Memory B cell (primary cell): ENCODE measurements at places on chromosomes 5 and 9.

GRCh38 chr5:122845229-122846050 lies at the start of gene SNX24:
TSS of gene SNX24 (plus strand) at chr5:122845613. CDS start at chr5:122845634, 21 bp downstream.
- no peaks in the 10 kb centered on the region for H3K27me3 ChIP-seq
- H3K36me3 ChIP-seq: no peaks in the 10 kb centered on the region
- H3K4me1 ChIP-seq: peaks cover 28% of the 10 kb centered on the region
- peak; percentile 62 for DNase-seq
- H3K4me3 ChIP-seq: peak within 1 kb of the TSS; percentile 86

DNA sequence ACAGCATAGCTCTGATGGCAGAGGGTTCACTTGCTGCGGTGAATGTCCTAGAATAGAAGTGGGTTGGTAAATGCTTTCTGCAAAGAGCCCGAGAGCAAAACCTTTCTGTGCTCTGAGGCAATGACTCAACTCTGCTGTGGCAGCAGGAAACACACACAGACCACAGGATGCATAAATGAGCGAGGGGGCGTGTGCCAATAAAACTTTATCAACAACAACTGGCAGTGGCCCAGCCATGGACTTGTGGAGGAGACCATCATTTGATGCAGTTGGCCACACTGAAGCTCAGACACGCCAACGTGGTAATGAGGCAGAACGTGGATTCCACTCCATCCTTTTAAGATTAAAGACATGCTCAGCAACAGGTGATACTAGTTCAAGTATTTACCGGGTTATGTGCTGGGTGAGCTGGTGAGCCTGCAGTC lies 6.8 kb downstream of the MRPL36 start:
- no peaks in the 10 kb centered on the region for H3K36me3 ChIP-seq
- peaks cover 24% of the 10 kb centered on the region for H3K4me1 ChIP-seq
- DNase-seq: peak; percentile 22
- H3K4me3 ChIP-seq: peak overlapping the region; percentile 78
- H3K27ac ChIP-seq: peak overlapping the region; percentile 84

GRCh38 chr5:125584140-125584520 lies 837.7 kb upstream of the ZNF608 start:
- no peak overlapping the region for H3K4me3 ChIP-seq
- H3K27me3 ChIP-seq: no peaks in the 10 kb centered on the region
- H3K27ac ChIP-seq: no peak overlapping the region
- no peaks in the 10 kb centered on the region for H3K36me3 ChIP-seq
- no peak for DNase-seq
- H3K4me1 ChIP-seq: no peaks in the 10 kb centered on the region

- peak overlapping the region; percentile 27 for H3K4me3 ChIP-seq
- H3K27ac ChIP-seq: peak overlapping the region; percentile 8
- no peaks in the 10 kb centered on the region for H3K36me3 ChIP-seq
- peaks cover 11% of the 10 kb centered on the region for H3K4me1 ChIP-seq
- no peak for DNase-seq
- no peaks in the 10 kb centered on the region for H3K27me3 ChIP-seq
These were observed 12.0 kb downstream of the PKD2L2 start for GRCh38 chr5:137901011-137901817.

- H3K27me3 ChIP-seq: peaks cover 7% of the 10 kb centered on the region
- no peak for DNase-seq
- H3K4me3 ChIP-seq: no peak overlapping the region
These were observed 401.3 kb downstream of the ENC1 start for GRCh38 chr5:74239261-74239660.

DNA sequence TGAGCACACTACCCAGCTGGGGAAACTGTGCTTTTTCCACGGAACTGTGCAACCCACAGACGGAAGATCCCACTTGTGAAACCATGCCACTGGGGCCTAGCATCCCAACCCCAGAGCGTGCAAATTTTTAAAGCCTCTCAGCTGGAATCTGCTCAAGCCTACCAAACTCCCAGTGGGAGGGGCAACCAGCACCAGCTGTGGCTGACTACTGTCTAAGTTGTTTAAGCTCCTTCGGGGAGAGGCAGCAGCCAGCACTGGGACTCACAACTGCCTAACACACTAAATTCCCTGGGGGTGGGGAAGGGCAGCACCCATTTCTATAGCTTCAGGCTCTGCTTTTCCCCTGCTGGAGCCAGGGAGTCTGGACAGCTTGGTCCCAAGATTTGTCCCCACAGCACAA lies 287.6 kb upstream of the MSX2 start:
- no peaks in the 10 kb centered on the region for H3K4me1 ChIP-seq
- H3K27me3 ChIP-seq: no peaks in the 10 kb centered on the region
- DNase-seq: no peak
- H3K27ac ChIP-seq: no peak overlapping the region
- no peaks in the 10 kb centered on the region for H3K36me3 ChIP-seq
- no peak overlapping the region for H3K4me3 ChIP-seq

GRCh38 chr9:115533511-115533910 lies 415.6 kb upstream of the TNC start:
- H3K27me3 ChIP-seq: peaks cover 11% of the 10 kb centered on the region
- no peak overlapping the region for H3K4me3 ChIP-seq
- DNase-seq: no peak
- H3K27ac ChIP-seq: no peak overlapping the region
- H3K36me3 ChIP-seq: no peaks in the 10 kb centered on the region
- H3K4me1 ChIP-seq: no peaks in the 10 kb centered on the region

DNA sequence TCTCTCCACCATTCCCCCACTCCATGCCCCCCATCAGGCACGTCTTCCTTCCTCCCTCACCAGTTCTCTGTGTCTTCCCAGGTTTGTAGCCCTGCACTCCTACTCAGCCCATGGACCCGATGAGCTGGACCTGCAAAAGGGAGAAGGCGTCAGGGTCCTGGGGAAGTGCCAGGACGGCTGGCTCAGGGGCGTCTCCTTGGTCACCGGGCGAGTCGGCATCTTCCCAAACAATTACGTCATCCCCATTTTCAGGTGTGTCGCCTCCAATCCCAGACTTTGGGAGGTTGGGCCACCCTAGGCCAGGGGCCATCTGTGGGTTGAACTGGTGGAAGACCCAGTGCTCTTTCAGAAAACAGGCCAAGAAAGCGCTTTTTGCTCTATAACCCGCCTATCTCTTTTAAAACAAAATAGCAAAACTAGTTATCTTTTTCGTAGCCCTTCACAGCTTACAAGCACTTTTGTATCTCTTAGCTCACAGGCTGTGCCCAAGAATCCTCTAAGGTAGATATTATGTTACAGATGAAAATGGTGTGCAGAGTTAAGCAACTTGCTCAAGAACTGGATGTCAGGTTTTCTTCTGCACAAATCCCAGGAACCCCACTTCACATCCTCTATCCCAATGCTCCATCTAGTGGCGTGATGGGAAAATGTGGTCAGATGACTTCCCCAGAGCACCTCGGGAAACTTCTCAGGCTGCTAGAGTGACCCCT lies 56.2 kb downstream of the PLAC8L1 start:
- H3K36me3 ChIP-seq: no peaks in the 10 kb centered on the region
- no peak overlapping the region for H3K4me3 ChIP-seq
- H3K4me1 ChIP-seq: no peaks in the 10 kb centered on the region
- H3K27me3 ChIP-seq: peaks cover 15% of the 10 kb centered on the region

DNA sequence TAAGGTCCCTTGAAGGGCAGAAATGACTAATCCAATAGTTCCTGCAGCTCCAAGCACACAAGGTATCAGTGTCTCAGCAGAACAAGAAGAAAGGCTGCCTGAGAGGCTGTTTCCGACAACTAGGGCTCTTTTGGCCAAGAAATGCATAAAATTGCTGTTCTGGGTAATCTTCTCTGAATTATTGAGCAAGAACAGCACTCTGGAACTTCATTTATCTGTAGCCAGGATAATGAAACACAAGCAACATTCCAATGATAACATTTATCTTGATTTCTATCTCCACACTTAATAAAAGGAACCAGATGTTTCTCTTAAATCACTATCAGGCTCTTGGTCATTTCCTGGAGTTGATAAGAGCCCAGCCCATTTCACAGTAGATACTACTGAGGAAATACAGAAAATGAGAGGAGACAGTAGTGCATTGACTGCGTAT lies 17.0 kb upstream of the AUH start:
- H3K27me3 ChIP-seq: peaks cover 2% of the 10 kb centered on the region
- no peak overlapping the region for H3K27ac ChIP-seq
- H3K4me1 ChIP-seq: no peaks in the 10 kb centered on the region
- DNase-seq: no peak
- H3K4me3 ChIP-seq: no peak overlapping the region
- peaks cover 2% of the 10 kb centered on the region for H3K36me3 ChIP-seq

DNA sequence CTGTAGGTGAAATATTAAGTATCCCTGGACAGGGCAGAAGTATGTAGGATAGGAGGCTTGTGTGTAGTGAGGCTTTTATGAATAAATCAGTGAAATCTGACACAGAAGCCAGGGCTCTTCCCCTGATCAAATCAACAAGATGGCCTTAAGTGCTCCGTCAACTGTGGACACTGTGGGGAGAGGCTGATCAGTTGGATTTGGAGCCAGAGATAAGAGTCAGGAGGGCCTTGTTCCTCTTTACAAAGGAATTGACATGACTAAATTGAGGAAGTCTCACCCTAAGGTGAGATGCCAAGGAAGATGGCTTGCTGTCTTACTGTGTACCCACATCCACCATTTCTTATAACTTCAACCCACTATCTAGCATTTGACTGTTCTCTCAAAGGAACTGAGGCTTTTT lies 91.6 kb upstream of the PRRC1 start:
- H3K4me1 ChIP-seq: peaks cover 5% of the 10 kb centered on the region
- no peaks in the 10 kb centered on the region for H3K36me3 ChIP-seq
- no peak overlapping the region for H3K27ac ChIP-seq
- no peak for DNase-seq

- no peak overlapping the region for H3K4me3 ChIP-seq
- peaks cover 7% of the 10 kb centered on the region for H3K36me3 ChIP-seq
- no peaks in the 10 kb centered on the region for H3K27me3 ChIP-seq
- H3K4me1 ChIP-seq: peaks cover 70% of the 10 kb centered on the region
- no peak for DNase-seq
These were observed 10.0 kb downstream of the SMARCA2 start for GRCh38 chr9:2024888-2025782.

GRCh38 chr5:36360307-36360706 lies 58.6 kb upstream of the RANBP3L start:
- no peak overlapping the region for H3K4me3 ChIP-seq
- DNase-seq: no peak
- peaks cover 2% of the 10 kb centered on the region for H3K27me3 ChIP-seq
- no peaks in the 10 kb centered on the region for H3K36me3 ChIP-seq

DNA sequence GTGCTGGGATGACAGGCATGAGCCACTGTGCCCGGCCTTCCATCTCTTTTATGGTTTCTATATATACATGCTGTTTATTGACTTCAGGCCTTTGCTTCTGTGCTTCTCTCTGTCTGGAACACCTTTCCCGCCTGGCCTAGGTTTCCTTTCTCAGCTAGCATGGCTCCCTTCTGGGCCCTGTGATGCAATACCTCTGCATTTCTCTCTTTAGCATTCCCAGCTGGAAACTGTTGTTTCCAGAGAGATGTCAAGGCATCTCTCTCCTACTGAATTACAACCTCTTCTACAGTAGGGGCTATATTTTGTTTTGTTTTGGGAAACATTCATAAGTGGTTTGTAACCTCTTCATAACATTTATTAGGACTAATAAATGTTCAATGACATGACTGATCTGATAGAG lies 57.1 kb downstream of the RPS23 start:
- peaks cover 2% of the 10 kb centered on the region for H3K4me1 ChIP-seq
- no peak overlapping the region for H3K4me3 ChIP-seq
- H3K27me3 ChIP-seq: no peaks in the 10 kb centered on the region

GRCh38 chr9:109868207-109868606 lies 88.2 kb downstream of the PALM2AKAP2 start:
- peaks cover 5% of the 10 kb centered on the region for H3K27me3 ChIP-seq
- H3K36me3 ChIP-seq: no peaks in the 10 kb centered on the region
- peaks cover 2% of the 10 kb centered on the region for H3K4me1 ChIP-seq
- H3K4me3 ChIP-seq: no peak overlapping the region

DNA sequence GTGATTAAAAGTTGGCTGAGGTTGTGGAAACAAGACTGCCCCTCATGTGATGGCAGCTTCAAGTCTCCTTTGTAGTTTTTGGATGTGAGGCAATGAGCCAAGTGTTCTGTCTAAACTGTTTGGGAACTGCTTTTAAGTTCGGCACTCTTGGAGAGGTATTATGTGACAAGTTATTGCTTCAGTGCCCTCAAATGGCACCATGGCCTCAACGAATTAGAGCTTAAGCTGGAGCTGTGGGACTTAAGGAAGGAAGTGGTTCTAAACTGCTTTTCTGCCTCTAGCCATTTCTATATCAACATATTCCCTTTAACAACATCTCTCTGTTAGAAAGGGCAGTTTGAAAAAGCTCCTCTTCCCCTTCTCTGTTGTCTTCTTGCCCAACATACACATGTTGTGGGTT lies 227.7 kb downstream of the RFK start:
- H3K36me3 ChIP-seq: no peaks in the 10 kb centered on the region
- H3K4me1 ChIP-seq: no peaks in the 10 kb centered on the region
- DNase-seq: no peak
- H3K27ac ChIP-seq: no peak overlapping the region
- no peak overlapping the region for H3K4me3 ChIP-seq

GRCh38 chr5:151520294-151520693 lies 70.8 kb downstream of the FAT2 start:
- no peak for DNase-seq
- no peaks in the 10 kb centered on the region for H3K36me3 ChIP-seq
- no peak overlapping the region for H3K27ac ChIP-seq
- no peaks in the 10 kb centered on the region for H3K4me1 ChIP-seq

DNA sequence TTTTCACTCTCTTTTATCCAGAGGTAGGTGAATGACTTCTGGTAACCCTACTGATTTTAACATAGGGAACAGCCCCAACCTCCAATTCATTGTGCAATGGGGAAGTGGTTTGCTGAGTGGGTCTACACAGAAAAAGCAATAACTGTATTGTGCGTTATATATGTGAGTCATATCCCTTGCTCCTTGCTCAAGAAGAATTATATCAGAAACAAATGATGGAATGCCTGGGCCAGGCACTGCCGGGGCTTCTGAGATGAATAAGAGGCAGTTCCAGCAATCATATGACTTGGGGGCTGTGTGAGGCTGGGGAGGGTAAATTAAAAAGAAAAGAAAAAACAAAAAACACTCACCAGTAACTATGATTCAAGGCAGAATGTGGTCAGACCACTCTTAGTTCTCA lies 79.2 kb upstream of the ABCA1 start:
- peaks cover 3% of the 10 kb centered on the region for H3K27me3 ChIP-seq
- no peaks in the 10 kb centered on the region for H3K36me3 ChIP-seq
- no peak for DNase-seq
- H3K4me3 ChIP-seq: no peak overlapping the region
- H3K27ac ChIP-seq: no peak overlapping the region

GRCh38 chr9:117377046-117377445 lies 37.8 kb downstream of the ASTN2 start:
- H3K36me3 ChIP-seq: no peaks in the 10 kb centered on the region
- no peaks in the 10 kb centered on the region for H3K4me1 ChIP-seq
- H3K4me3 ChIP-seq: no peak overlapping the region
- no peak overlapping the region for H3K27ac ChIP-seq

GRCh38 chr5:78929833-78930232 lies 55.3 kb downstream of the ARSB start:
- no peak overlapping the region for H3K27ac ChIP-seq
- no peak overlapping the region for H3K4me3 ChIP-seq
- peaks cover 8% of the 10 kb centered on the region for H3K36me3 ChIP-seq
- no peak for DNase-seq

DNA sequence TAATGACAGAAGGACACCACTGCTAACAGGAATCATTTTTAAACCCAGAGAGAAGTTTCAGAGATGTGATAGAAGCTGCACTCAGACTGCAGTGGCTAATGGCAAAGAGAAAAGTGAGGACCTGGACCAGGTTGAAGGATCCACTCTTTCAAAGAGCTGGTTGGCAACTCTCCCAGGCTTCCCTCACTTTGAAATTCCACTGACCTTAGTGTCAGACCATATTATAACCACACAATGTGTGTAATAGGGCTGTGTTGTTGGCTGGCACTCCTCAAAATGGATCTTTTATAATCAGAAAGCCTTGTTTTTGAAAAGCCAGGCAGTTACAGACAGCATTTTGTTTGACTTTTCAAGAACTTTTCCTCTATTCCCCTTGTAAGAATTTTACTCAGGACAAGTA lies 280.7 kb downstream of the PRELID2 start:
- no peaks in the 10 kb centered on the region for H3K27me3 ChIP-seq
- H3K36me3 ChIP-seq: no peaks in the 10 kb centered on the region
- no peak overlapping the region for H3K27ac ChIP-seq
- no peak overlapping the region for H3K4me3 ChIP-seq
